ENCODE measurements at places on chromosomes 12 and 14.

GRCh38 chr12:113097716-113098440 is 37.7 kb downstream of the RASAL1 start:
- no peak for DNase-seq

GRCh38 chr12:64010069-64010686 is 165.7 kb downstream of the SRGAP1 start:
- DNase-seq, result no peak

- DNase-seq, result no peak
Measured at GRCh38 chr14:80629606-80630005, 311.9 kb downstream of the CEP128 start.

- DNase-seq, result no peak
Measured at GRCh38 chr12:123657211-123657610, 13.7 kb upstream of the TCTN2 start.

Measured in WERI-Rb-1 (cell line).